AG04450 (cell line): ENCODE measurements at places on chromosomes 12 and 14.

GRCh38 chr14:63713764-63714163, 14.1 kb downstream of the SGPP1 start:
- no peak for DNase-seq

DNA sequence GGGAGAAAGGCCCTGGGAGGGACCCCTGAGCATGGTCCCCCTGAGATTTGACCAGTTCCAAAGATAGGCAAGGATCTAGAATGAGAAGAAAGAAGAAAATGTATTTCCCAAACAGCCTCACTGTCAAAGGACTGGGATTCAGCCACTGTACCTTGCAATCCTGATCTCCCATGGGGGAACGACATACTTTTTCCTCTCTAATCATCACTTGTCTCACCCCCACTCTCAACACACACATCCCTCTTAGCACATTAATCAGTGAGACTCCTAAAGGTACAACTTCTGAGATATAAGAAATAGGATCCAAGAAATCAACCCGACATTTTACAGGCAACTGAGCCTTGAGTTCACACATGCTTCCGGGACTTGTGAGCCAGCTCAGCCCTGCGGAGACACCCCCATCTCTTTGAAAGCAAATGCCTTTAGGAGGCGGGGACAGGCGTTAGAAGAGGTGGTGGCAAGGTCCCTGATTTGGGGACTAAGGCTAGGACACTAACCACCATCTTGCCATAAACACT, 1.4 kb downstream of the MAP3K9 start:
- no peak for DNase-seq

GRCh38 chr12:120814903-120815429, 89.2 kb downstream of the SPPL3 start:
- no peak for DNase-seq

GRCh38 chr14:52026901-52027300, 37.6 kb downstream of the RTRAF start:
- no peak for DNase-seq

- DNase-seq = no peak
Observed at GRCh38 chr12:66154776-66155175, 15.0 kb downstream of the TMBIM4 start.

DNA sequence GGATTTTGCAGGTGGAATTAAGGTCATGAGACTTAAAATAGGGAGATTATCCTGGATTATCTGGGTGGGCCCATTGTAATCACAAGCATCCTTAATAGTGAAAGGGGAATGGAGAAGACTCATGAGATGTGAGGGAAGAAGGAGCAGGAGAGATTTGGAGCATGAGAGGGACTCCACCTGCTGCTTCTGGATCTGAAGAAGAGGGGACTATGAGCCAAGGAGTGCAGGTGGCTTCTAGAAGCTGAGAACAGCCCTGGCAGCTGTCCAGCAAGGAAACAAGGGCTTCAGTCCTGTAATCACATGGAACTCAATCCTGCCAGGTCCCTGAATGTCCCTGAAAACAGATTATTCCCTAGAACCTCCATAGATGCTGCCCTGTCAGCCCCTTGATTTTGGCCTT, 67.8 kb downstream of the PELI2 start:
- DNase-seq = no peak
